AG09309 (cell line): ENCODE measurements at places on chromosomes 2 and 18.

GRCh38 chr2:57372237-57372984 lies 674.2 kb upstream of the VRK2 start:
- no peak for DNase-seq

- DNase-seq: no peak
Measured at GRCh38 chr2:108536133-108536780, 2.0 kb downstream of the LIMS1 start.

DNA sequence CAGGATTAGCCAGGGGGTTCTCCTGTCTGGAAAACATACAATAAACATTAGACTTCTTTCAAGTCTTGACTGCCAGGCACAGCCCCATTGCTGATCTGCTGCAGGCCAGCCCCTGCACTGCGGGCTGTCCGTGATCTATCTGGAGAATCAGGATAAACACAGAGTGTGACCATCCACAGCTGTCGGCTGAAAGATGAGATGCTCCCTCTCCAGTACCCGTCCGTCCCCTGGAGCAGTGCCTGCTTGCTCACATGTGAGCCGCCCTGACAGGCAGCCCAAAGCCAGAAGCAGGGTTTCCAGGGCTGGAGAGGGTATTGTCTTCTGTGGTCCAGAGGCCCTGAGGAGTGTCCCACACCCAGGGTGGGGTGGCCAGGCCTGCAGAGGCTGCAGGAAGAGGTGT lies 46.1 kb upstream of the FOSL2 start:
- no peak for DNase-seq

GRCh38 chr18:27198036-27198435 lies 12.9 kb upstream of the CHST9 start:
- no peak for DNase-seq

DNA sequence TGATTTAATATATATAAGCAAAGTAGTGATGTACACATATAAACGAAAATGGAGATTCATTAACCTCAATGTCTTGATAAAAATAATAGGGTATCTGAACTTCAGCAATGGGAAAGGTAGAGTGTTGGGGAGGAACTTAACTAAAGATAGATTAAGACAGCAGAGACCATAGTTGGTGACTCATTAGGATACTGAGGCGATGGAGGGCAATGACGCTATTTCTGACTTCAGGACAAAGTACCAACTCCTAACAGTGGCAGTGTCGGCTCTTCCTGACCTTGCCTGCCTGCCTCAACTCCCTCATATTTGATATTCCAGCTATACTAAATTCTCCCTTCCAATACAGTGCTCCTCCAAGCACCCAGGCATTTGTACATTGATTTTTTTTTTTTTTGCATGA lies 98.6 kb downstream of the CDH2 start:
- DNase-seq: no peak

- no peak for DNase-seq
Measured at GRCh38 chr2:188600536-188601210, 309.0 kb downstream of the GULP1 start.

DNA sequence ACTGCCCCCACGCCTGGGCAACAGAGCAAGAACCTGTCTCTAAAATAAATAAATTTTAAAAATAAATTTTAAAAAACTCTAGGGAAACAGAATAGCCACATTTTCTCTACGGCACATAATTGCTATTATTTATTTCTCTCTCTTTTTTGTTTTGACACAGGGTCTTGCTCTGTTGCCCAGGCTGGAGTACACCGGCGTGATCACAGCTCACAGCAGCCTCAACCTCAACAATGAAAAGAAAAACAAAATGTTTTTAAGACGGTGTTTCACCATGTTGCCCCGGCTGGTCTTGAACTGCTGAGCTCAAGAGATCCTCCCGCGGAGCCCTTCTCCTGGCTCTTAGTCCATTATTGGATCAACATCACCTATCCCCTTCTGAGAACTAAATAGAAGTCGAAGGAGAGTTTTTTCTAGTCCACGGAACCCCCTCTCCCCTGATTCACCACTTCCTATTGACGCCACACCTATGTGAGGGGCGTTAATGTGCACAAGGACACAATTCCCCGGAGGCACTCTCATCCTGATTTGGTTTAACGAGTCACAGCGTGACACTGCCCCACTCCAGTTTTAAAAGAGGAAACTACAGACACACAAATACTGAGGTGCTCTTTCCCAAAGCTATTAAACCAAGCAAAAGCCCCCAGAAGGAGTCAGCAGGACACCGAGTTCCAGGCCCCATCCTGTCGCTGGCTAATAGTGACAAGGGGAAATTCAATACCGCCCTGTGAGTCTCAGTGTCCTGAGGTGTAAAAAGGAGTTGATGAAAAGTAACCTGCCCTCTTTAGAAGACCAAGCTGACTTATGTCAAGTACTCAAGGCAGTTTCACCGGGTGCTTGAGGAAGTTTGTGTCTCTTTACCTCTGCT lies 1.1 kb downstream of the NPC1 start:
- DNase-seq: no peak

DNA sequence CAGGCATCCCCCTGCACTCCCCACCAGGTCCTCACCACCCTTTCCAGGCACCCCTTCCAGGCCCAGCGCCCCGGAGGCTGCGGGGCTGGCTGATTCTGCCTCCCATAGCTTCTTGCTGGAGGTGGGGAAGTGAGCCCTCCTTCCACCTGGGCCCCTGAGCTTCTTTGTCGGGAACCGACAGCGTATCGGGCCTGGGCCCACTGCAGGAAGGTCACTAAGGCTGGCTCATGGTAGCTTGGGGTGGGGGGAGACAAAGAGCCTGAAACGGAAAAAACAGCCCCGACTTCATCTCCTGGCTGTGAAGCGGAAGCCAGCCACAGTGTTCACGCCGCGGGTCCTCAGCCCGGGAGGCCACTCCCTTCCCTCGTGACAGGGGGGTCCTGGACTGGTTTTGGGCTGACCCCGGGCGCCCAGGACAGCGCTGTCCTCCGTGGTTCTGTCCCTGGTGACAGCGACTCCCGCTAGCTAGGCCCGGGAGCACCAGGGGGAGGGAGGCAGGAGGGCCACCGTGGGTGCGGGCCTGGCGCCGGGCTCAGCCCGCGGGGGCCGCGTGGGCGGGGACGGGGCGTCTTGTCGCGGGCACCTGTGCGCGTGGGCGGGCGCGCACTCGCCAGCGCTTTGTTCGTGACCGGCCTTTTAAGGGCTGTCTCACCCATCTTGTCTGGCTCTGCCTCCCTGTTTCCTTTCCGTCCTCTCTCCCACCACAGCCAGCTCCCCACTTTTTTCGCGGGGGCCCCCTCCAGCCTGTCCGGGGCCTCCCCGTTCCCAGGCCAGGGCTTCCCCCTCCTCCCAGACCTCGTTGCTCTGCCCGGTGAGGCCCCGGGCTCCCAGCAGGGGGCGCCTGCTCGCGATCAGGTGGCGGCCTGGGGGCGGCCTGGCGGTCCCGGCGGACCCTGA lies 64.9 kb downstream of the DNMT3A start:
- no peak for DNase-seq

GRCh38 chr18:70330887-70331286 lies 42.0 kb downstream of the SOCS6 start:
- DNase-seq: no peak

DNA sequence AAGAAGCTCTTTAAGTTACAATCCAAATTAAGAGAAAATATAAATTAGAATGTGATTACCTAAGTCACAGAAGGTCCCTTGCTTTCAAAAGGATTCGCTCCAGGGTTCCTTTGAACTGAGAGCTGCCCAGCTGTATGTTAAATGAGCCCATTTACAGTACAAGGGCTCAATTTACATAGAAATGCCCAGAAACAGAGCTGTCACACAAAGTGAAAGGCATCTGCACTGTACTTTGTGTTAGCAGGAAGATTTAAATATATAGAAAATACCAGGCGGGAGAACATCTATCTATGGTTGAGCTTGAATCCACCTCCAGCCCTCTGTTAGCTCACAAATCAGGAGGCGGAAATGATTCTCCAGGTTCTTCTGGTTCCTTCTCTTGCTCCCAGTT lies 272.9 kb downstream of the PAX3 start:
- DNase-seq: no peak

DNA sequence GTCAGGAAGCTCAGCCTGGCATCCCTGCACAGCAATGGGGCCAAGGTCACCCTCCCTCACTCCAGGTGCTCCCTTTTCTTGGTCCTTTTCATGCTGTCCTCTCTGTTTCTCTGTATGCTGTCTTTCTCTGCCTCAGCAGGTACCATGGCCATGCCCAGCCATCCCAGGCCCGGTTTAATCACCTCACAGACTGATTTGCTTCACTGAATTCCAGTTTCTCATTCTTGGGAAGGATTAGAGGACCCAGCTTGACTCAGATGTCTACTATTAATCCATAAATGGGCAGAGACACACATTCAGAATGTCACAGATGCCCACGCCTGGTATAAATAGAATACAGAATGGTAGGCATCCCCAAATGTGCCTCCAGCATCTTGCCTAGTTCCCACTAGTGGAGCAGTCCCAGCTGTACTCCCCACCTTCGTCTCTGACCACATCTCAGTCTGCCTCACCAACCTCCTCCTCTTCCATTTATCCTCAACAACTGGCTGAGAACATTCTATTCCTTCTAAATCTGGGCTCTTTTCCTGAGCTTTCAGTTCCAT lies 14.2 kb upstream of the L3MBTL4 start:
- no peak for DNase-seq

GRCh38 chr2:235055891-235056516 lies 104.2 kb downstream of the SH3BP4 start:
- no peak for DNase-seq

- no peak for DNase-seq
Measured at GRCh38 chr18:51196118-51196810, 1.2 kb downstream of the MEX3C start.

- no peak for DNase-seq
Measured at GRCh38 chr2:23628926-23629771, 244.2 kb downstream of the KLHL29 start.

DNA sequence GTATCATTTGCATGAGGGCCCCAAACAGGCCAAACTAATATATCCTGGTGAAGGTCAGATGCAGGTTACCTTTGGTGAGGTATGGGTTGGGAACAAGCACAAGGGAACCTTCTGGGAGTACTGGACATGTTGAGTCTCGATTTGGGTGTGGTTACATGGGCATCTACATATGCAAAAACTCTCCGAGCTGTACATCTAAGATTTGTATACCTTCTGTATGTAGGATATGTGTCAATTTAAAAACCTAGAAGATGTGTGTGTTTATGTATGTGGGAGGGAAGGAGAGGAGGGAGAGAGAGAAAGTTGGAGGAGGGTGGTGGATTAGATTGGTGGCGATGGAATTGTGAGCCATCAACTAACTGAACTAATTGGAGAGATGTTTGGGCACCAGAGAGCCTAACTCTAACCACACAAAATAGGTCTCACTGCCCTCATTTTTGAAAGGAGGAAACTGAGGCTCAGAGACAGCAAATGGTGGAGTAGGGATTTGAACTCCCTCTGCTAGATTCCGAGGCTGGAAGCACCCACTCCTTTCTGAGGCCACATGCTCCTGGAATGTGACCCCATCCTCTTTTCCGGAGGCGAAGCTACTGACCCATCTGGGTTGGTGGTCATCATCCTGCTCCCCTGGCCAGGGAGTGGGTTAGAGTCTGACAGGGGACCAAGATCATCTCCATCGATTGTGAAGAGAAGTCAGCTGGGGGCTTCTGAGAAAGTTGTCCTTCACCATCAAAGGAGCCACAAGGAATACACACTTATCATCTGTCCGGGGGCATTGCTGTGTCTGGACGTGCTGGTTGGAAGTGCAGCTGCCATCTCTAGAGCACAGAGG lies 107.3 kb upstream of the MYCN start:
- no peak for DNase-seq

DNA sequence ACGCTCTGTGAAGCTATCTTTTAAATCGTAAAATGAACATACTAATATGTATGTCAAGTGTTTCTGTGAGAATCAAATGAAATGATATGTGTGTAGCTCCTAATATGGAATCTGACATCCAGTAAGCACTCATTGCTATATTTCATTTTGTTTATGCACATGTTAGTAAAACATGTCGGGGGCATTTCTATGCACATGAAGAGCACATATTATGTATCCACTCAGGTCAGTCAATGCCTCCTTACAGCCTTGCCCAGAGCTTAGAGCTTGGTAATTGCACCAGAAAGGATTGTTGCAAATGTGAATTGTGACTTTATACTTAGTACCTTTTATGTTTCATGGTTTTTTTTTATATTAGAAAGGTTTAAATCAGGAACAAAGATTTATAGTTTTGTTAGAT lies 463.7 kb upstream of the HNMT start:
- no peak for DNase-seq

GRCh38 chr18:3585656-3586509 lies 135.9 kb downstream of the TGIF1 start:
- peak; percentile 46 for DNase-seq

DNA sequence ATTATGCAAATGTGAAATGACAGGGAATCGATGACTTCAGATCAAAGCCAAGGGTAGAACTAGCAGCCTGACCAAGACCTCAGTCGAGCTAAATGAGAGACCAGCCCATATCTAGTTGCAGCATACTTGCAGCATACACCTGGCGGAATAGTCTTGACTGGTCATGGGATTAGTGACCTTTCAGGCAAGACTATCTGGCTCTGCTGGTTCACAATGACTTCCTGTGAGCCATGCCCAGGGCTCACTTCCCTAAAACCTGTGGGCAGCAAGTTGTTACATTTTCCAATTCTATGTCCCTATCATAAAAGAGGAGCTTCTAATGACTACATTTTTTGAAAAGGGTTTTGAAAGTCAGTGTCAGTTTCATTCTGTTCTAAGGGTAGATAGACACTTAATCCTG lies 1624.9 kb upstream of the CELF4 start:
- DNase-seq: no peak

- DNase-seq: no peak
Measured at GRCh38 chr2:188404341-188405004, 112.8 kb downstream of the GULP1 start.

- peak; percentile 25 for DNase-seq
Measured at GRCh38 chr2:43424262-43425207, 171.3 kb downstream of the THADA start.

DNA sequence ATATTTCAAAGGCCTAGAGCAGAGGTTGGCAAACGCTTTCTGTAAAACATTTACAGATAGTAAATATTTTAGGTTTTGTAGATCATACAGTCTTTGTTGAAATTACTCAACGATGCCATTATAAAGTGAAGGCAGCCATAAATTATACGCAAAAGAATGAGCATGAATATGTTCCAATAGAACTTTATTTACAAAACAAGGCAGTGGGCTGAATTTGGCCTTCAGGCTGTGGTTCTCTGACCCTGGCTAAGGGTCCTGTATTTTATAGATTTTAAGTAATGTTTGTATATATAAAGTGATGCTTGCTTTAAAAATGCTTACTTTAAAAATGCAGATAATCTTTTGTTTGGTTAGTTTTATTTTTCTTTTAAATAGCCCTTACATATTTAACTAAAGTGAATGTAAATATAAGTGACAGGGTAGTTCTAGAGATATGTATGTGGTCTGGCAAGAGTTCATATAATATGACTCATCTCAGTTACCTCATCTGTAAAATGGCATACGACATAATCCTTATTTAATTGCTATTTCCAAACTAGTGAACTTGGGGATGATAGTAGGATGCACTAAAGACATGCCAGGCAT lies 51.7 kb upstream of the ATP5MC3 start:
- DNase-seq: no peak

DNA sequence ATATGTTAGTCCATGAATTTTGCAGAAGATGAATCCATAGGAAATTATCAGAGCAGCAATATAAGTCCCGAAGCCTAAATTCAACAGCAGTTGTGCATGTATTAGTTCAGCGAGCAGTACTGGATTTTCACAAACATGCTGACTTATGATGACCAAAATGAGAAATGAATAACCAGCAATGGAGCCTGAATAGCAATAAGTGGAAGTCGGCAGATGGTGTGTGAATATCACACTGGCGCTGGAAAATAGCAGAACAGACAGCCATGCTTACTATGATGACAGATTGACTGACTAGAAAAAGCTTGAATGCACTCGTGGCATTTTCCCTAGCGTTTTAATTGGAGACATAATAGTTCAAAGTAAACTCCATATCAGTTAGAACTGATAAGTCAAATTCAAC lies 1114.5 kb downstream of the DSC3 start:
- no peak for DNase-seq
